RCC 7860 (cell line): ENCODE measurements at places on chromosomes 7 and 10.

DNA sequence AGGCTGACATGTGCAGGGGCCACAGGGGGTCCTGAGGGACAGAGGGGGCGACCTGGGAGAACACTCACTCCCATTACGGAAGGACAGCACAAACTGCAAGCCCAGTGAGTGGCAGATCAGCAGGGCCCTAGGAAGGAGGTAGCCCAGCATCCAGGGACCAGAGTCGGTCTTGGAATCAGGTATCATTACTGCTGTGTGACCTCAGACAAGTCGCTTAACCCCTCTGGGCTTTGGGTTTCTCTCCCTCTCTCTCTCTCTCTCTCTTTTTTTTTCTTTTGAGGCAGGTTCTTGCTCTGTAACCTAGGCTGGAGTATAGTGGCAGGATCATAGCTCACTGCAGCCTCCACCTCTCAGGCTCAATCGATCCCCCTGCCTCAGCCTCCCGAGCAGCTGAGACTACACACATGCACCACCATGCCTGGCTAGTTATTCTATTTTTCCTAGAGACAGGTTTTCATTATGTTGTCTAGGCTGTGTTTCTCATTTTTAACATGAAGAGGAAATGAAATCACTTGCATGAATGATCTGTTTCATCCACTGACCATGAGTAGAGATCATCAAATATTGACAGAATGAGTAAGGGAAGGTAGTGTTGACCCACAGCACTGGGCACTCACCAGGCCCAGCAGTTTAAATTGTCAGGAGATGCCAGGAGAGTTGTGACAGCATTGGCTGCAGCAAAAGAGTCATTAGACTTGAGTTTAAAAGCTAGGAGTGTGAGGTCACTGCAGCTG is 49.4 kb downstream of the BUB3 start:
- DNase-seq, result peak; percentile 51

GRCh38 chr7:47826754-47827153 is 121.5 kb downstream of the PKD1L1 start:
- DNase-seq, result no peak

DNA sequence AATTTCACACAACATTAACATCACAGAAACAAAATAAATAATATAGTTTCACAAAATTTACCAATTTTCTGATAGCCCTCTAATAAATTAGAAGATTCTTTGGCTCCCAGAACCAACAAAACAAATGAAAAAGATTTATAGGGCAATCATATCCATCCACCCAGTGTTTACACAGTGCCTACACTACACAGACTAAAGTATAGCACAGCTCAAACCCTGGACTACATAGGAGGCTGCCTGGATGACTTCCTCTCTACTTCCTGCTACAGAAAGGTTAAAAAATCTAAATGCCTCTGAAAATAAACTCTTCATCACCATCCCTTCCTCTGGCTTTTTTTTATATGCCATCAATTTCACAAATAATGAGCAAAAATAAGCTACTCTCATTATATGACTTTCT is 28.4 kb downstream of the MPP7 start:
- DNase-seq, result no peak

DNA sequence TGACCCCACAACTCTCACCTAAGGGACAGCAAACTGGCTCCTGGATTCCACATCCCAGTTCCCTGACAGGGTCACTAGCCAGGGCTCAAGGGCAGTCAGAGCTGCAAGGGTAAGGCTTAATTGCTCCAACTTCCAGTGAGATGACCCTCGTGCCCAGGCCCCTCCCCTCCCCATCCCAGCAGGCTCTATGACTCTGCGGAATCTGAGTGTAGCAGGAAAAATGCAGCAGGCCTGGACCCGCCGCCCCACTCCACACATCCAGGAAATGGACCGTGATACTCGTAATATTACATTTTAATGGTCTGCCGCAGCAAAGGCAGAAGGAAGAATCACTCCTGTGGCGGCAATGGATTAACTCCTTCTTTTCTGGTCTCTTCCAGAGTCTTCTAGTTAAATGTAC is 91.7 kb upstream of the CHST15 start:
- DNase-seq, result no peak

DNA sequence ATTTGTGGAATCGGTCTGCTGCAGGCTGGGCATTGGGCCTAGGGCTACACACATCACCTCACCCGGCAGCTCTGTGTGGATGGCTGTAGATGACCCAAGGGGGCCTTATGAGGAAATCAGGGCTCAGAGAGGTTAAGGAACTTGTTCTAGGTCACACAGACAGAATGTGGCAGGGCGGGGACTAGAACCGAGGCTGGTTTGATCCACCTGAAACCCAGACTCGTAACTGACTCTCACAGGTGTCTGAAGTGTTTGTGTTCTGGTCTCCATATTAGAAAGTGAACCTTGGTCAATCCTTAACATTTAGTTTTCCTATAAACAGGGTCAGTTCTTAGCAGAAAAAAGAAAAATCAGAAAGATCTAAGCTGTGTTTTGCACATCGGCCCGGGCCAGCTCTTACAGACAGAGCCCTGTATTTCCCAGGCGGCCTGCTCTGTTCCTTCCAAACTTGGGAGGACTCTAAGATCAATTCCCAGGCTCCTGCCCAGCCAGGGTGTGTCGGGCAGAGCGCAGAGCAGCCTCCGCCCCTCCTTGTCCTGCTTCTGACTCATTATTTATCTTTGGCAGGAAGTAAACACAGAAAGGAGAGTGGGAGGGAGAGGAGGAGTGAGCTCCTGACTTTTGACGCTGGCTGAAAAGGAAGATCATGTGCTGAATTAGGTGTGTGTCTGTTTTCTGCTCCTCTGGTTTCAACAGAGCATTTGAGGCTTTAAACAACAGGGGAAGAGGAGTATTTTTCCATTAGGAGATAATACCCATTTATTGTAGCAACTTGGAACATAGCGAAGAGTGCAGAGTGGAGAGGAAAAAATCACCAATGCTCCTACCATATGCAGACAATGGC is 74.1 kb downstream of the TACC2 start:
- DNase-seq, result peak; percentile 60

DNA sequence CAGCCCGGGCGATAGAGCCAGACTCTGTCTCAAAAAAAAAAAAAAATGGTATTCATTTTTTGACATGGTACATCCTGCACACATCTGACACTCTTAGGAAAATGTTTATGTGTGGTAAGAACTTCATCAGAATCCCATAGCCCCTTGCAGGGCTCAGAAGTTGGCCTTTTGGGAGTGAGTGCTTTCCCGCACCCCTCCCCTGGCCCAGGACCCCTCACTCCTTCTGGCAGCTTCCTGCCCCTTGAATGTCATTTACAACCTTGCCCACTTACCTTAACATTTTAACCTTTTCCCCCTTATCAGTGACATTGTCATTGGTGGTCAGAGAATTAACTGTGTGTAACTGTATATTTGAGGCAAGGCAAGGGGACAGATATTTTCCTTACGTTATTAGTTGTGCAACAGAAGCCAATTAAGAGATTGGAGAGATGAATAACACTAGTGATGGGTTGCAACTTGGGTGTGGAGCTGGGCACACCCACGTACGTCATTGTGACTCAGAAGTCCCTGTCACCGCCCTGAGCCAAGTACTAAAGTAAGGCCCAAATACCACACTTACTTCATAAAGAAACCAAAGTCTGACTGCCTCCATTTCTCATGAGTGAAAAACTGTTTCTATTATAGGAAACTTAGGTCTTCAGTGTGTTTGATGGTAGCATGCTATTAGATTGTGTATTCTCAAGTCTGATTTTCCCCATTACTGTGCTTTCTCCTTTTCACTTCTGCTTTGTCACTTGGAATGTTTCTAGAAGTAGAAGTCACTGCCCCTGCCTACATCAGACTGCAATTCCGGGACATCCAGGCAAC is 31.6 kb downstream of the OGDH start:
- DNase-seq, result peak; percentile 65

- DNase-seq, result no peak
These were observed 1.4 kb upstream of the CTBP2 start for GRCh38 chr10:125161707-125162119.

DNA sequence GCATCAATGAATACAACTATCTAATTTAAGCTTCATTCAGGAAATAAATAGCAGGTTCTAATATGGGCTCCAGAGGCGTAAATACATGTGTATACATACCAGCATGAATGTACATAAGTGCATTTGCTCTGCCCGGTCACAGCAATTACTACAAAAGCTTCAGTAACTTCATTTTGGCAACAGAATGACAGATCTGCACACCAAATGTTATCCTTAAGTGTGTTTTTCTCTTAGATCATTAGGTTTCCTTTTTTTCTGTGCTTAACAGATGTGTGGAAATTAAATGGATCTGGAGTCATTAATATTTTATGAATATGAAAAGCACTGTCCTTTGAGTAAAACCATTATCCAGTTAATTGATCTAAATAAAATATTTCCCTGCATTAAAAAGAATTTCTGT is 159.0 kb upstream of the MEOX2 start:
- no peak for DNase-seq

DNA sequence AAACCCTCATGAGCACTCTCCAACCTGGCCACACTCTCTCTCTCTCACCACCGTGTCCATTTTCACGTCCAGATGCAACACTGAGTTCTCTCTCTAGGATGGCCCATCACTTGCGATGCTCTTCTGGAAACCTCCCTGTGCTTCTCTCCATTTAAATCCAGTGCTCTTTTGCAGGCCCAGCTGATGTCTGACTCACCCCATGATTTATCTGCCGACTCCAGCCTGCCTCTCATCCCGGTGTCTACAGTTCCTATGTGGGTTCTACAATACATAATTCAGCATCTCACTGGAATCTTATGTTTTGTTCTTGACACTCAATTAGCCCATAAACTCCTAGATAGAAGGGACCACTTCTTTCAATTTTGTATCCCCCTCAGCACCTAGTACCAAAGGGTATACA is 5.0 kb downstream of the TPK1 start:
- peak; percentile 65 for DNase-seq

DNA sequence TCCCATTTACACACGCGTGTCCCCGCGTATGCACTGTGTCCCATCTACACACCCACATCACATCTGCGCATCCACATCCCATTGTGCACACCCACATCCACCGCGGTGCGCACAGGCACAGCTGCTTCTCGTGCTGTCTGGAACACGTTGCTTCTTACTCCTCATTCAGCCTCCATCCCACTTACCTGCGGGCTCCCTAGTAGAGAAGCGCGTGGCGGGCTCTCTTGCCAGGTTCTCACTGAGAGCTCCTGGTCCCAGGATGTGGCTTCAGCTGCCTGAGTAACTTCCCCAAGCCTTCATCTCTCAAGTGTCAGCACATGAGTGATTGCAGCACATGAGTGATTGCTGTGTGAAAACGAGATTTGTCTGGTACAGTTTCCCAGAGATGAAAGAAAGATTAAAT is 117.8 kb downstream of the TRRAP start:
- no peak for DNase-seq

DNA sequence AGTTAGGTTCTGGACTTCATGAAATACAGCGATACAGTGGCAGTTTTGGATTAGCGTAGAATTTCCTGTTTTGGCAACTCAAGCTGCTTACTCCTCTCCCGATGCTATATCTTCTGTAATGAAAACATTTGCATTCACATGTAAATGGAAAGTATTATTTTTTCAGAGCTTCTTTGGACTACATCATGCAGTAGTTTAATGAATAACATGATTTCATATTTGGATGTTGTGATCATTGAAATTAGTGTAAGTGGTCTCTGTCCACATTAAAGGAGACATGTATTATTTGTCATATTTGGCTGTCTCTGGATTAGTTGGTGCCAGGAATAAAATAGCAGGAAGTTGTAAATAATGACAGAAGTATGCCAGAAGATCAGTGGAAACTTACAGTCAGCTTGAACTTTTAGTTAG is 331.6 kb downstream of the GFRA1 start:
- DNase-seq, result no peak

DNA sequence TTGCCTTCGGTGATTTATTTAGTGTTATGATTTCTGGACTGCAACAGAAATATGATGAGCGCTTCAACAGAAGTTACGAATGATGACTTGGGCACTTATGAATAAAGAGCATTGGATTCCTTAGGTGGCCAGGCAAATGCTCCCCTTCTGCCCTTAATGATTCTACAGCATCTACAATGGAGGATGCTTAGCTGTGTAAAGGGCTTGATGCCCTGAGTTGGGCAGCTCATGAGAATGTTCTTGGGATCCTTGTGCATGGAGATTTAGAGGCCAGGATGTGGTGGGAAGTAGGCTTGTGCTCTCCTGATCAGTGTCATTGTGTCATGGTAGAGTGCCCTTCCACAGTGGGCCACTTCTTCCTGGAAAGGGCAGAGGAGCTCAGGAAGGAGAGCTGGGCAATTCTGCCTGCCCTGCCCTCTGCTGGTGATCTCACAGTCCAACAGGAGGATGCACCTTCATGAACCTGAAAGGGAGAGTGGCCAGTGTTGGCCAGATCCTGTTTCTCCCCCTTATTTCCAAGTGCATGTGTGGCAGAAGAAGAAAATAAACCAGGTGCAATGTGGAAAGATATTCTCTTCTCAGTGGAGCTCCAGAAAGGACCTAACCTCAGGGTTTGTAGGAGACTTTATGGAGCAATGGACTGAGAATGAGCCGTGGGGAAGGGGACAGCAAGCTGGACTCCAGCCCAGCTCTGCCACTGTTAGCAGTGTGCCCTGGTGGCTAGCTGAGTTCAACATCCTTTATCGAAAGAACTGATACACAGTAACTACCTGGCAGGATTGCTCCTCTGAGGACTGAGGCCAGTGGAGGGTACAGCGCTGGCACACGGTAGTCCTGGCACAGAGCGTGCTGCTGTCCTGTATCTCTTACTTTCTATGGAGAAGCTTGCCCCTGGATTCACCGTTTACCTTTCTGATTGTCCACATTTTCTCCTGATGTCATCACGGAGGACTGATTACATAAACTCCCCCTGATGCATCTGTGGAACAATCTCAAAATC is 182.9 kb downstream of the BMPER start:
- peak; percentile 73 for DNase-seq

DNA sequence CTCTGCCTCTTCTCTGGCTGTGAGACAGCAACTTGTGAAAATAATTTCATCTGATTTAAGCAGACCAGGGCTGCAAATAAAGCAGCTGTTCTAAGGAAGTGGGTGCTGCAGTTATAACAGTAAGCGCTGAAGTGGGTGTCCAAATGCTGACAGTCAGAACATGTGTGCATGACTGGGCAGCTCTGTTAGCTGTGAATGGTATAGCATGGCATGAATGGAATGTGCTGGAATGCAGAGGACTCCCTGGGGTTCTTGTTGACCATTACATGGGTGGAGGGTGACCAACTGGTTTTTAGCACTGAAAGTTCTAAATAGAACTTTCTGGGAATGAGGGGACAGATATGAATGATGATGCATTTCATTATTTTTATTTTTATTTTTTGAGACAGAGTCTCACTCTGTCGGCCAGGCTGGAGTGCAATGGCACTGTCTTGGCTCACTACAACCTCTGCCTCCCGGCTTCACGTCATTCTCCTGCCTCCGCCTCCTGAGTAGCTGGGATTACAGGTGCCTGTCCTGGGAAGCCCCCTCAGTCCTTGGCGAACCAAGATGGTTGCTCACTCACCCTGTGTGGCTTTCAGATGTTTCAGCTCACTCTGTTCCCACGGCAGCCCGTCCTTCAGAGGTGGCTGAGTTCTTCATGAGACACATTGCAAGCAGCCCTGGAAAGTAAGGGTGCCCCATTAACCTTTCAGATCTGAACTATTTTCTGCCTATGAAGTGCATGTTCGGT is 319.8 kb upstream of the PHYHIPL start:
- DNase-seq, result peak; percentile 99

- no peak for DNase-seq
These were observed 382.6 kb downstream of the LRMDA start for GRCh38 chr10:75814014-75814413.
